CD4-positive, alpha-beta T cell treated with Interleukin-4 for 1 hour (primary cell): ENCODE measurements at places on chromosomes 6 and 20.

GRCh38 chr20:51359947-51360346 is 182.6 kb downstream of the NFATC2 start:
- no peak for DNase-seq

GRCh38 chr20:12728782-12729181 is 280.0 kb upstream of the SPTLC3 start:
- DNase-seq, result no peak

DNA sequence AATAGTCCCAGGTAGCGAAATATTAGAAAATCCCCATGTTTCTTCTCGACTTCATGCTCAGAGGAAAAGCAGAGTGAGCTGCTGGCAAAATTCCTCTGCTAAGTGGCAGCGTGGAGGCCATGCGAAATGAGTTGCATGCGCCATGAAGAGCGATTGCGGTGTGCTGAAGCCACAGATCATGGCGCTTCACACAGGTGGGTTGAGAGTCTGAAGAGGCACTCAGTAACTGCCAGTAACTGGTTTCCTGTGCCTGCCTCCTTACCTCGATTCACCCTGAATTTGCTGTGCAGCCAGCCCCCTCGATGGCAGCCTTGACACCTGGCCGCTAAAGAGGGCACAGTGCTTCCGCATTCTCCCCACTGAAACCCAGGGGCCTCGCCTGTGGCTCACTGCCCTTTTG is 301.5 kb downstream of the NRN1 start:
- no peak for DNase-seq

DNA sequence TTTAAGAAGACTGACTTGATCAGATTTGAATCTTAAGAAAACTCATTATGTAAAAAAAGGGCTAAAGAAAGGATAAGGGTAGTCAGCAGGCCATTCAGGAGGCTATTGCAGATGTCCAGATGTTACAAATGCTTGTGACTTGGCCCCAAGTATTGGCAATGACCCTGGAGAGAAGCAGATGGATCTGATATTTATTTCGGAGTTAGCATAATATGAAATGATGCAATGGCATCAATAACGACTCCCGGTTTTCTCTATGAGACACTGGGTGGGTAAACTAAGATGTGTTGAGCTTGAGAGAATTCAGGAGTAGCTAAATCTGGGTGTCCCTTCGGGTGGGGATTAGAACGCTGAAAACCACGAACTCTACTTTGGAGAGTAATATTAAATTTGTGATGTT is 149.7 kb downstream of the LAMA2 start:
- DNase-seq, result no peak

- DNase-seq, result no peak
Observed at GRCh38 chr6:138765896-138766655, 7.5 kb upstream of the CCDC28A start.

- no peak for DNase-seq
Observed at GRCh38 chr6:158987657-158988056, 12.3 kb downstream of the RSPH3 start.

GRCh38 chr6:169115632-169116031 is 138.0 kb downstream of the THBS2 start:
- no peak for DNase-seq

GRCh38 chr20:29756664-29757063 is 1500.8 kb upstream of the DEFB115 start:
- no peak for DNase-seq

GRCh38 chr6:35718911-35719381 is 17.9 kb upstream of the ARMC12 start:
- DNase-seq, result no peak

DNA sequence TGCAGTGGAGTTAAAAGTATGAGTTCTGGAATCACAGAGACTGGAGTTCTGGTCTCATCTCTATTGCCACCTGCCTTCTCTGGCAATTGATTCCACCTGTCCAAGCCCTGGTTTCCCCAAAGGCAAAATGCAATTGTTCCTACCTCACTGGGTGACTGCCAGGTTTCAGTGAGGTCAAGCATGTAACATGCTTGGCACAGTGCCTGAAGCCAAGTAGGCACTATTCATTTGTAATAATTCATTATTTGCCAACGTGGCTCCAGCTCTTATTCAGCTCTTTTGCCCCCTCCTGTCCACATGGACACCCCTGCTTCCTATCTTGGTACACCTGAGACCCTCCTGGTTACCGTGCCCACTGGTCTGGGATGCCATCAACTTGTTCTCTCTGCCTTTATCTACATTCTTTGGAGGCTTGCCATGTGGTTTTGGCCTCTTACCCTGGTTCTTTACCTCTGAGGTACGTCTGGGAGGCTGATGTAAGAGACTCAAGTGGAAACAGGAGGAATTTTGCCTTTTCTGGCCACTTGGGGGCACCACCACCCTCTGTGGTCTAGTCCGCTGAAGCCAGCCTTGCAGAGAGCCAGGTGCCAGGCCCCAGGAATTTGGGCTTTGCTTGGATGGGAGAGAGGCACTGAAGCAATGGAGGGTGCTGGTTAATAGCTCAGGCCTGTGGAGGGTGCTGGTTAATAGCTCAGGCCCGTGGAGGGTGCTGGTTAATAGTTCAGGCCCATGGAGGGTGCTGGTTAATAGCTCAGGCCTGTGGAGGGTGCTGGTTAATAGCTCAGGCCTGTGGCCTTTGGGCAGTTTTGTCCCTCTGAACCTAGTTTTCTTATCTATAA is 1.7 kb downstream of the KCNK15 start:
- DNase-seq, result peak; percentile 41

GRCh38 chr20:23260181-23260840 is 90.3 kb upstream of the NXT1 start:
- no peak for DNase-seq

GRCh38 chr20:50645253-50646068 is 45.9 kb downstream of the RIPOR3 start:
- no peak for DNase-seq

DNA sequence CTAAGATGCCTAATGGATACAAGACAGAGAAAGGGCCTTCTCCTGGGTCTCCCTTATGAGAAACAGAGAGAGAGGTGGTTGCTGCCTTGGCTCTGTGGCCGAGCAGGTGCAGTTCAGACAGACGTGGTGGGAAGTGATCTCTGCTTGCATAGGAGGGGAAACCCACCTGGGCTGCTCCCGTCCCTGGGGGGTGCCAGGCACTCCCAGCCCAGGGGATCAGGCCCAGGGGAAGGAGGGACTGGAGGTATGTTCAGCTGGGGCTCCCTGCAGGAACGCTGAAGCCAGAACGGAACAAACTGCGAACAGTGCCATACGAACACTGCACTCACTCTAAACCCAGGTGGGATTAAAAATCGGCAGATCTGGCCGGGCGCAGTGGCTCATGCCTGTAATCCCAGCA is 35.7 kb upstream of the OVOL2 start:
- DNase-seq, result no peak

- no peak for DNase-seq
Observed at GRCh38 chr6:135383301-135383700, 114.2 kb downstream of the AHI1 start.

DNA sequence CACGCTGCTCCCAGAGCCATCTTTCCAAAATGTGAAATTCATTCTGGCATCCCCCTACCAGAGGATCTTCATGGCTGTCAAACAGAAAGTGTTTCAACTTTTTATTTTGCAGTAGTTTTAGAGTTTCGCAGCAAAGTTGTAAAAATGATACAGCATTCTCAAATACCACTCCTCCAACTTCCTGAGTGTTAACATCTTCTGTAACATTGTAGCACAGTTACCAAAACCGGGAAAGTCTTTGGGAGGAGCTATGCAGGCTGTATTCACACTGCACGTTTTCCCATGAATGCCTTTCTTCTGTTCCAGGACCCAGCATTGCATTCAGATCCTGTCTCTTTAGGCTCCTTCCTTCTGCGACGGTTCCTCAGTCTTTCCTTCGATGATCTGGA is 30.1 kb downstream of the CDYL start:
- DNase-seq, result no peak

GRCh38 chr20:50516935-50517816 is 7.0 kb downstream of the PTPN1 start:
- DNase-seq, result no peak

- DNase-seq, result no peak
Observed at GRCh38 chr20:53809217-53809616, 215.6 kb upstream of the ZNF217 start.

GRCh38 chr6:41958022-41958856 is 16.6 kb upstream of the CCND3 start:
- DNase-seq, result no peak

GRCh38 chr20:35831029-35831428 is 59.2 kb downstream of the PHF20 start:
- DNase-seq, result no peak

DNA sequence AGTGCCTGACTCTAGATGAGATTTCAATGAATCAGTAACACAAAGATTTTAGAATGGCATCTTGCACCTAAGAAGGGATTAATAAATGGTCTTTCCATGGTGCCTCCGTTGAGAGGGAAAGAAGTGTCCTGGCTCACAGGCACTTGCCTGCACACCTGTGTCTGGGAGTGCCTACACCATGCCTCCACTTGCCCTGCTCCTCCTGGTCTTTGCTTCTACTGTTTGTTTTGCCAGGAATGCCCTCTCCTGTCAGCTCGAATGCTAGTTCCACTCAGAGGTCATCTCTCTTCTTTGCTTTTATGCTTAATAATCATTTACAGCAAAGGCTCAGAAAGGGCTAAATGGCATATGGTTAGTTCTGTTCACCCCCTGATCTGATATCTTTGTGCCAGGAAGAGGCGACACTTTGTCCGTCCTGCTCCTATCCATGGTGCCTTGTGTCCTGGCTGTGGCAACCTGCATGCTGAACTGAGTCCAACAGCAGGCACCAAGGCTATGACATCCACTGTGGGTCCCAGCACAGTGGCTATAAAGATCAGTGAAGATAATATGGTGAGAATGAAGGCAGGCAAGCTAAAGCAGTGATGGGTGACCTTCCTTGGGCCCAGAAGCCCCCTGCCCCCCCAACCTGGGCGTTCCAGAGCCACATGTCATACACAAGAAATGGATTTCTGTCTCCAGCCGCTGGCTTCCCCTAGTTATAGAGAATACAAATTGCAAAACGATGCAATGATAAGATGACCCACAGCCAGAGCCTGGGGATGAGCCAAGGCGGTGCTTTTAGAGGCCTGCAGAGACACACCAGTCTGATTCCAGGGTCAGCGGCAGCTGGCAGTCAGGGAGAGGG is 1.4 kb downstream of the C6orf132 start:
- no peak for DNase-seq

DNA sequence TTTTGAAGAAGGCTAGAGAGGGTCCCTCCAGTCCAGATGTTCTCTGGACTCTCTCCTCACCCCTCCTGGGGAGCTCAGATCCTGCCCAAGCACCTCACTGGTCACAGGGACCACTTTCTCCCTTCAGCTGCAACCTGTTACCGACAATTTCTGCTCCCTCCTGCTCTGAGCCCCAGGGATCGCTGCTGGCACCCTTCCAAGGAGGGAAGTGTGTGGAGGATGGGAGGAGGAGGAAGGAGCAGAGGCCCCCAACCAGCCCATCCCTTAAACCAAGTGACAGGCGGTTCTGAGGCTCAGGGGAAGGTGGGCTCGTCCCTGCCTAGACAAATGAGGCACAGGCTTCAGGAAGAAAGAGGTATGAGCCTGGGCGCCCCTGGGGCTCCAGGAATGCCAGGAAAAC is 13.9 kb downstream of the PMEPA1 start:
- no peak for DNase-seq

GRCh38 chr6:136236466-136237293 is 13.4 kb downstream of the MTFR2 start:
- DNase-seq, result no peak

- DNase-seq, result no peak
Observed at GRCh38 chr6:168632694-168633093, 191.7 kb downstream of the SMOC2 start.

DNA sequence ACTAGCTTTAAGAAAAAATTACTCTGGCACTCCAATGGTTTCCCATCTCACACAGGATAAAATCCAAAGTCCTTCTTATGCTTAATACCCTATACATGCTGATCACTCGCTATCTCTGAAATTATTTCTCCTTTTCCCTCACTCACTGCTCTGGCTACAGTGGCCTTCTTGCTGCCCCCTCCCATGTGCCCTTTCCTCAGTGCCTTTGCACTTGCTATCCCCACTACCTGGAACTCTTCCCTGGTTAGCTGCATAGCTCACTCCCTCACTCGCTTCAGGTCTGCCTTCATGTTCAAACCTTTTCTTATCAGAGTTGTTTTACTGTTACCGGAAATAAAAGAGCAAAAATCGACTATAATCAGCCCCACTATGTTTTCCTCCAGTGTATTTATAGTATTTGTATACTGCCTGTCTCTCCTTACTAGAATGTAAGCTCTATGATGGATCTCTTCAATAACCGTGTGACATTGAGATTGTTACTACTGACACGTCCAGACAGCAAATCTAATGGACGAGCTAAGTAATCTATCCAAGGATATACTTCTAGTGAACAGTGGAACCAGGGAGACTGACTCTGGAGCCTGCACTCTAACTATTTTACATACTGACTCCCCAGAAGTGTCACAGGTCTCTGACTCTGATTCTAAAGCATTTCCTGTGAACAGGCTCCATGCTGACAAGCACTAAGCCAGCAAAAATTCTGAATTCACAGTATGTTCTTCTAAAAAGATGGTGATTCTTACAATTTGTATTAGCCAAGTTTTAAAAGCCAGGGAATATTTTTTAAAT is 25.1 kb downstream of the FKBP5 start:
- DNase-seq, result no peak

DNA sequence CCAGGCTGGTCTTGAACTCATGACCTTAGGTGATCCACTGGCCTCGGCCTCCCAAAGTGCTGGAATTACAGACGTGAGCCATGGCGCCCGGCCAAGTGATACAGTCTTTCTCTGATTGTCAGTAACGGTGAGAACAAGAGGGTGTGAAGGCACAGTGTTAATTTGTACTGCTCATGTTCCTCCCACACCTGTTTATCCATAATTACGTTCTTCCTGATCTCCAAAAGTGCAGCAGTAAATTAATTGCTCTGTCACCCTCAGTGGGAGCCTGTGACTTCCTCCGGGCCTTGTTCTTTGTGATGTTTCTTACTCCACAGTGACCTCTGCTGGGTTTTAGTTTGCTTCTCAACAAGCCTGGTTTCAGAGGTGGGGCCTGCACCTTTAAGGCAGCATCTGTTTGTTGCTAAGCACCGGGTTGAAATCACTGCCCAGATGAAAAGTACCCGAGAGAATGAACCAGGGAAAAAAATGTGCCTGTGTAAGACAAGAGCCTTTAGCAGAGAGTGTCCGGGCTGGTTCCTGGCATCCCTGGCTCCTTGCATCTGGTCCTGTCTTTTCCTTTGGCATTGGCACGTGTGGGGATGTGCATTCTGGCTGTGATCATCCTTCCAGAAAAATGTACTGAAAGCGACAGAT is 89.1 kb upstream of the CLDN20 start:
- peak; percentile 81 for DNase-seq

DNA sequence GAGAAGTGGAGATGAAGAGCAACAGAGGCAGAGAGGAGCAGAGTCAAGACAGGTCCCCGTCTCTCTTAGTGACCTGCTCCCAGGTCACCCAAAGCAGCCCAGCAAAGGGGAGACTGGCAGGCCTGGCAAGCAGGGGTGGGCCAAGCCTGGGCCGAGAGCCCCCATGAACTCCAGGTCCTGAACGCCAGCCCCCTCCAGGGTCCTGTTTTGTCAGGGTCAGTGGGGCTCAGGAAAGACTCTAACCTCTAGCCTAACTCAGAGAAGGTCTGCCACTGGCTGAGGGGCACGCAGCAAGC is 1.2 kb downstream of the NECAB3 start:
- no peak for DNase-seq
